A549 treated with Hydrocortisone at 1 μM for 4 hours (cell line): ENCODE measurements at places on chromosomes 5 and 9. TPM values are rescaled to one million over a fixed set of nuclear protein-coding genes. Genes with fewer than 3 reads are reported as not detected.

SPINK6 gene
- total RNA-seq: 0.37 to 0.73 TPM (median 0.45 TPM) in 5 replicates

HAVCR2 gene
- total RNA-seq: 0.16 to 0.57 TPM (median 0.28 TPM) in 5 replicates

BICD2 gene
- 27.7 to 33.7 TPM (median 33.1 TPM) in 5 replicates for total RNA-seq

JAKMIP2 gene
- total RNA-seq: not detected in 5 replicates

SAPCD2 gene
- total RNA-seq: 17.6 to 24.7 TPM (median 21.7 TPM) in 5 replicates

SLC45A2 gene
- total RNA-seq: not detected in 5 replicates

LCN9 gene
- 0.13 to 0.16 TPM in 2 of 5 replicates, not detected in the others for total RNA-seq

TSSK1B gene
- not detected in 5 replicates for total RNA-seq

NR5A1 gene
- 0.05 to 0.10 TPM (median 0.07 TPM) in 4 of 5 replicates, not detected in the other for total RNA-seq

OR1J2 gene
- not detected in 5 replicates for total RNA-seq

PCDHA8 gene
- 0.05 to 0.09 TPM (median 0.06 TPM) in 4 of 5 replicates, not detected in the other for total RNA-seq

NR2F1-AS1 gene
- total RNA-seq: 3.1 to 4.7 TPM (median 4.0 TPM) in 5 replicates

CHSY3 gene
- 0.09 to 0.12 TPM (median 0.09 TPM) in 4 of 5 replicates, not detected in the other for total RNA-seq

FOXD4 gene
- total RNA-seq: 0.23 to 0.55 TPM (median 0.44 TPM) in 5 replicates

DNAJA1 gene
- total RNA-seq: 206 to 290 TPM (median 238 TPM) in 5 replicates

SYK gene
- 0.02 to 0.08 TPM (median 0.05 TPM) in 4 of 5 replicates, not detected in the other for total RNA-seq

FCHO2 gene
- total RNA-seq: 11.6 to 17.2 TPM (median 16.0 TPM) in 5 replicates

PCDHGA8 gene
- total RNA-seq: 0.02 to 0.05 TPM (median 0.05 TPM) in 3 of 5 replicates, not detected in the others

SCGB3A2 gene
- total RNA-seq: not detected in 5 replicates

FNBP1 gene
- 11.5 to 15.1 TPM (median 13.8 TPM) in 5 replicates for total RNA-seq

IL7R gene
- total RNA-seq: 0.28 to 0.59 TPM (median 0.36 TPM) in 5 replicates

PTAR1 gene
- 10.2 to 19.1 TPM (median 14.9 TPM) in 5 replicates for total RNA-seq

PCSK1 gene
- total RNA-seq: 0.16 to 0.51 TPM (median 0.22 TPM) in 5 replicates

C9orf153 gene
- total RNA-seq: 0.08 to 0.40 TPM (median 0.21 TPM) in 5 replicates

PCDHGC5 gene
- total RNA-seq: 0.02 TPM in 1 of 5 replicates, not detected in the others

PCDHA9 gene
- not detected in 5 replicates for total RNA-seq

CEP72 gene
- 8.7 to 11.1 TPM (median 10.2 TPM) in 5 replicates for total RNA-seq

SLC6A7 gene
- total RNA-seq: 0.02 TPM in 1 of 5 replicates, not detected in the others

SLC1A3 gene
- total RNA-seq: 0.09 TPM in 1 of 5 replicates, not detected in the others

TMEM215 gene
- total RNA-seq: 0.02 TPM in 1 of 5 replicates, not detected in the others

LRRC19 gene
- not detected in 5 replicates for total RNA-seq

C1QTNF3 gene
- 0.09 to 0.39 TPM (median 0.25 TPM) in 5 replicates for total RNA-seq

SPATA31D4 gene
- total RNA-seq: not detected in 5 replicates

OTP gene
- total RNA-seq: 0.03 to 0.16 TPM (median 0.13 TPM) in 5 replicates

KCNN2 gene
- total RNA-seq: 0.06 to 0.16 TPM (median 0.07 TPM) in 4 of 5 replicates, not detected in the other

STING1 gene
- 0.66 to 0.97 TPM (median 0.91 TPM) in 5 replicates for total RNA-seq

FABP6 gene
- total RNA-seq: 0.53 to 1.6 TPM (median 0.91 TPM) in 5 replicates

GLDC gene
- total RNA-seq: 12.6 to 16.1 TPM (median 13.0 TPM) in 5 replicates

OMD gene
- not detected in 5 replicates for total RNA-seq

ALDH7A1 gene
- 70.1 to 76.7 TPM (median 72.0 TPM) in 5 replicates for total RNA-seq

TAF11L11 gene
- 0.07 to 0.39 TPM (median 0.10 TPM) in 4 of 5 replicates, not detected in the other for total RNA-seq

ABO gene
- not detected in 5 replicates for total RNA-seq

ANKRD31 gene
- 0.03 to 0.07 TPM (median 0.05 TPM) in 5 replicates for total RNA-seq

GPR150 gene
- 0.06 to 0.23 TPM (median 0.16 TPM) in 5 replicates for total RNA-seq
